ENCODE measurements at places on chromosomes 16 and 17. TPM values are rescaled to one million over a fixed set of nuclear protein-coding genes. Genes with fewer than 3 reads are reported as not detected.

DNA sequence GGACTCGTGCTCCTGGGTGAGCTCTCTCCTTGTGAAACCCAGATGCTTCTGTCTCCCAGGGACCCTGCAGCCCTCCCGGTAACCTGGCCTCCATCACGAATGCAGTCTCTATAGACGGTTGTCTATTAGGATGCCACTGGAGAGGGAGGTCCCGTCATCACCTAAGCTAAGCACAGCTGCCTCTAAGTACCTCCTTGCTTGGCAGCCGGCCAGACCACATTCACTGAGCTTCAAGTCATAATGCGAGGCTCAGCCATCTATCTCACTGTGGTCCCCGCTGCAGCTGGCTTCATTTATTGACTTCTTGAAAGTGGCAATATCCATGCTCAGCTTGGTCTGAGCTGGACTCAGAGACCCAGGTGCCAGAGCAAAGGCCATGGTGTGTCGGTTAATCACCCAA is 74.5 kb upstream of the HSBP1 start:
- H3K4me3 ChIP-seq = no peak overlapping the region
- H3K27ac ChIP-seq = no peak overlapping the region
- H3K36me3 ChIP-seq = no peaks in the 10 kb centered on the region
- no peaks in the 10 kb centered on the region for H3K4me1 ChIP-seq

GRCh38 chr17:74210191-74211140 is 2.9 kb upstream of the TTYH2 start:
- H3K4me3 ChIP-seq = no peak overlapping the region
- H3K4me1 ChIP-seq = peaks cover 57% of the 10 kb centered on the region
- H3K36me3 ChIP-seq = no peaks in the 10 kb centered on the region
- H3K27me3 ChIP-seq = no peaks in the 10 kb centered on the region
- peak overlapping the region; percentile 88 for H3K27ac ChIP-seq

GRCh38 chr16:22726868-22727267 is 87.1 kb upstream of the HS3ST2 start:
- H3K27me3 ChIP-seq = no peaks in the 10 kb centered on the region
- H3K27ac ChIP-seq = no peak overlapping the region
- no peak for DNase-seq
- peaks cover 7% of the 10 kb centered on the region for H3K4me1 ChIP-seq
- H3K36me3 ChIP-seq = no peaks in the 10 kb centered on the region

- H3K27me3 ChIP-seq = no peaks in the 10 kb centered on the region
- H3K4me1 ChIP-seq = peaks cover 19% of the 10 kb centered on the region
- no peaks in the 10 kb centered on the region for H3K36me3 ChIP-seq
- no peak overlapping the region for H3K27ac ChIP-seq
Observed at GRCh38 chr16:88917146-88917914, 50.9 kb upstream of the PABPN1L start.

- no peak for DNase-seq
- no peaks in the 10 kb centered on the region for H3K4me1 ChIP-seq
- H3K27me3 ChIP-seq = no peaks in the 10 kb centered on the region
- no peak overlapping the region for H3K27ac ChIP-seq
- H3K4me3 ChIP-seq = no peak overlapping the region
Observed at GRCh38 chr16:57260294-57260929, 15.4 kb downstream of the ARL2BP start.

DNA sequence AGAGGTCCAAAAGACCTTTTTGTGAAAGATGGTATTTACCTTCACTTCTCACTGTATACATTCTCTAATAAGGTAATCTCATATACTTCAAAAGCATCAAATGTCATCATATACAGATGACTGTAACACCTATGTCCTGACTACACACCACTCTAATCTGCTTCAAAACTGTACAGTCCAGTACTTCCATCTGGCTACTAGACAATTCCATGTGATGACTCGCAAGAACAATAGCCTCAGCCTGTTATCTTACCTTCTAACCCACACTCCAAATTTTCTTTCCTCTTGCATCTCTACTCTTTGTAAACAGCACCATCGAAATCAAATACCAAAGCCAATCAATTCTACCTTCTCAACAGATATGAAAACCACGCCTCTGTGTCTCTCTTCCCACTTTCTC is 24.1 kb downstream of the MYO1D start:
- no peak for DNase-seq
- no peaks in the 10 kb centered on the region for H3K27me3 ChIP-seq
- H3K36me3 ChIP-seq = no peaks in the 10 kb centered on the region
- no peak overlapping the region for H3K27ac ChIP-seq

GRCh38 chr17:72046643-72047612 is 73.9 kb upstream of the SOX9 start:
- DNase-seq = no peak
- no peak overlapping the region for H3K27ac ChIP-seq
- no peaks in the 10 kb centered on the region for H3K4me1 ChIP-seq
- no peaks in the 10 kb centered on the region for H3K27me3 ChIP-seq
- no peaks in the 10 kb centered on the region for H3K36me3 ChIP-seq

- peaks cover 12% of the 10 kb centered on the region for H3K27me3 ChIP-seq
- no peak for DNase-seq
- H3K4me1 ChIP-seq = no peaks in the 10 kb centered on the region
- no peak overlapping the region for H3K27ac ChIP-seq
- no peaks in the 10 kb centered on the region for H3K36me3 ChIP-seq
Observed at GRCh38 chr17:34201767-34202166, 53.3 kb upstream of the CCL2 start.

DNA sequence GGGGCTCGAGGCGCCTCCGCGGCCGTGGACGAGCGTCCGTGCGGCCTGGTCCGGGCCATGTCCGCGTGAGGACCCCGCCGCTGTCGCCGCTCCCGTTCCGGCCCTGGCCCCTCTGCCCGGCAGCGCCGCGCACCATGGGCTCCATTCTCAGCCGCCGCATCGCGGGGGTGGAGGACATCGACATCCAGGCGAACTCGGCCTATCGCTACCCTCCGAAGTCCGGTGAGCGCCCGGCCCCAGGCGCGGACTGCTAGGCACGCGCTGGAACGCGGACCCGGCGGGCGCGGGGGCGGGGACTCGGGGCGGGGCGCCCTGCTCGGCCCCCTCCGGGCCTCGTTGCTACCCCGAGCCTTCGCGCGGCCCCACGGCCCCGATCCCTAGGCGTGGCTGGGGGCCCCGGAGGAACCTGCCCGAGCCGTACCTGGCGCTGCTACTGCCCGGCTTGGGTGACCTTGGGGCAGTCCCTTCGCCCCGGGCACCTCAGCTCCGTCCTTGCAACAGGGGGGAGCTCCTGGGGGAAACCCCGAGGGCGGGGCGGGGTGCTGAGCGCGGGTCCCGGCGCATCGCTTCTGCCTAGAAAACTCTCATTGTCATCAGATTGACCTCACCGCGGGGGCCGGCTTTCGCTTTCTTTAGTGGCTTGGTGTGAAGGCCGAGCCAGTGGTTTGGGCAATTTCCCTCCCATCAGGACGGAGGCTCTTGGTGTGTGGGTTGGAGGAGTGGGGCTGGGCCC is 367 bp downstream of the MGRN1 start:
- H3K27me3 ChIP-seq = no peaks in the 10 kb centered on the region
- peaks cover 8% of the 10 kb centered on the region for H3K4me1 ChIP-seq
- DNase-seq = peak; percentile 83
- H3K4me3 ChIP-seq = peak overlapping the region; percentile 66

- peak; percentile 56 for DNase-seq
- no peak overlapping the region for H3K4me3 ChIP-seq
- H3K27me3 ChIP-seq = no peaks in the 10 kb centered on the region
- no peak overlapping the region for H3K27ac ChIP-seq
- H3K4me1 ChIP-seq = peaks cover 8% of the 10 kb centered on the region
Observed at GRCh38 chr16:14475370-14476139, 154.5 kb downstream of the PARN start.

DNA sequence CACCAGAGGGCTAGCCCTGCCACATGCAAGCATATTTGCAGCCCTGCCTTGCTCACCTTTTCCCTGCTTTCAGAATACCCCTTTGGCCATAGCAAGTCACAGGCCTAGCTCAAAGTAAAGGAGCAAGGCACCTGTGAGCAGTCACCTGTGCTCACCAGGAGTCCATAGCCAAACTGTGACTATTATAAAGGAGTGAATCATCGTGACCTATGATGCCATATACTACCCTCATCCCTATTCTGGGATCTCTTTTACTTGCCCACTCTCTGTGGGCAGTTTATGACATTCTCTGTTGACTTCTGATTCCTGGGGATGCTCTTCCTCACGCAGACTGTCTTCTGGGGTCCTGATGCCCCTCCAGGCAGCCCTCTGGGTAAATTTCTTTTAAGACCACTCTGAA is 200.5 kb upstream of the NLRP1 start:
- no peaks in the 10 kb centered on the region for H3K36me3 ChIP-seq
- DNase-seq = no peak
- H3K27me3 ChIP-seq = no peaks in the 10 kb centered on the region
- no peaks in the 10 kb centered on the region for H3K4me1 ChIP-seq

GRCh38 chr17:62656446-62656845 is 29.0 kb downstream of the MRC2 start:
- no peaks in the 10 kb centered on the region for H3K36me3 ChIP-seq
- H3K4me3 ChIP-seq = no peak overlapping the region
- no peak for DNase-seq
- no peaks in the 10 kb centered on the region for H3K27me3 ChIP-seq

DNA sequence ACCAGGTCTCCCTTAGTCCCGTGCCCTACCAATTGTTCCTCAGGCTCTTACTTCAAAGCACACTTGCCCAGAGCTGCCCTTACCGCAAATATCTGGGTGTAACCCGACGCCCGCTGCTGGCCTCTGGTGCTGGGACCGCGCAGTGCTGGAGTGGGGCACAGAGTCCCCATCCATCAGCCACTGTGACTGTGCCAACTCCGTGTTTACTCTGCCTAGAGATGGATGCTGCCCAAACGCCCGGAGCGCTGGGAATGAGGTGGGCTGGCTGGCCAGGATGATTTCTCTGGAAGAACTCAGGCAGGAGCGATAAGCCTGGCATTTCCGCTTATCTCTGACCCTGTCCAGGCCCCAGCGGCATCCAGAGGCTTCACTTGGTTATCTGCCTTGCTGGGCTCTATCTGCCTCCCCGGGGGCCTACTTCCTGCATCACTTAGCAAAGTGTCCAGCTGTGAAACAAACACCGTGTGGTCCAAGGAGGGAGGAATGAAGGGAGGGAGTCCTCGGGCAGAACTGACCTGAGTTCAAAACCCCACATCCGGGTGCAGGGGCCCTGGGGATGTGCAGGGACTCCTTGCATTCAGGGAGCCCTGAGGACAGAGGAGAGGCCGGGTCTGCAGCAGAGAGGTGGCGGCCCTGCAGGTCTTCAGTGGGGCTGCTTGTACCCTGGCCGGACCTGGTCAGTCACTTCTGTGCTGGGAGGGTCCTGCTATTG is 9.4 kb upstream of the MYLK3 start:
- H3K36me3 ChIP-seq = no peaks in the 10 kb centered on the region
- DNase-seq = no peak
- H3K27ac ChIP-seq = no peak overlapping the region
- no peaks in the 10 kb centered on the region for H3K4me1 ChIP-seq
- H3K27me3 ChIP-seq = no peaks in the 10 kb centered on the region
- H3K4me3 ChIP-seq = no peak overlapping the region

- no peak overlapping the region for H3K27ac ChIP-seq
- no peaks in the 10 kb centered on the region for H3K4me1 ChIP-seq
- no peak for DNase-seq
- H3K4me3 ChIP-seq = no peak overlapping the region
- H3K36me3 ChIP-seq = no peaks in the 10 kb centered on the region
- H3K27me3 ChIP-seq = no peaks in the 10 kb centered on the region
Observed at GRCh38 chr16:25270577-25270976, 12.9 kb upstream of the ZKSCAN2 start.

- no peak for DNase-seq
- no peak overlapping the region for H3K27ac ChIP-seq
- no peaks in the 10 kb centered on the region for H3K27me3 ChIP-seq
- H3K4me3 ChIP-seq = no peak overlapping the region
Observed at GRCh38 chr16:50812876-50813466, 71.1 kb downstream of the CYLD start.

- H3K27me3 ChIP-seq = peaks cover 27% of the 10 kb centered on the region
- no peaks in the 10 kb centered on the region for H3K36me3 ChIP-seq
- no peak for DNase-seq
Observed at GRCh38 chr16:89038221-89038721, 55.4 kb upstream of the ACSF3 start.

DNA sequence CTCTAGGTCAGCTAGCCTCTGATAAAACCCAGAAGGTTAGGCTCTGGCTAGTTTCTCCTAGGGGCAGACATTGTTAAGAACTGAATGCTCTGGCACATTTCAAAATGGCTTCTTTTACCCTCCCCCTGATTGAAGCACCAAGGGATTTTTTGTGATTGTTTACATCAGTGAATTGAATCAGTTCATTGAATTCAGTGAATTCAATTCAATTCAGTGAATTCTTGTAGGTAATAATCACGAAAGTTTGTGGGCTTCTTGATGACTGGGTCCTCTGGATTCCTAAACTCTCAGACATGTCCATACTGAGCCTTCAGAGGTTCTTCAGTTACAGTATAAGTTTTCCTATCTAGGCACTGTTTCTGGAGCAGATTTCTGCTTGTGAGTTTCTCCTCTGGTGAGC is 135.2 kb upstream of the ELAC2 start:
- no peak for DNase-seq
- no peak overlapping the region for H3K27ac ChIP-seq
- H3K36me3 ChIP-seq = no peaks in the 10 kb centered on the region
- no peaks in the 10 kb centered on the region for H3K4me1 ChIP-seq
- H3K27me3 ChIP-seq = no peaks in the 10 kb centered on the region

DNA sequence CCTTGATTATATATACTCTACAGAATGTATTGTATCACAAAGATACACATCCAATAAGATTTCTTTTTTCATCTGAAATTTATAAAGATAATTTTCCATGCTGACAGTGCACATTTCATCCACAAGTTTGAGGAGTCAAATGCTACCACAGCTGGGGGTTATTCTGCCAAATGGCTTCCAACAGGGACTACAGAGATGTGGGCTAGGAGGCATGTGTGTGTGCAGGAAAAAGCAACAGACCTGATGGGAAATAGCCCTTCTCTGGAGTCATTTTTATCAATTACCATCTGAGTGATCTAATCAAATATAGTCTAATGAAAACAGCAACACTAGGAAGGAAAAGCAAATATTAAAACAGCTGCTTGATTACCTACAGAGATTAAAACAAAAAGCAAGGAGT is 290.5 kb downstream of the CEP112 start:
- no peaks in the 10 kb centered on the region for H3K36me3 ChIP-seq
- no peak overlapping the region for H3K4me3 ChIP-seq
- H3K4me1 ChIP-seq = peaks cover 5% of the 10 kb centered on the region

DNA sequence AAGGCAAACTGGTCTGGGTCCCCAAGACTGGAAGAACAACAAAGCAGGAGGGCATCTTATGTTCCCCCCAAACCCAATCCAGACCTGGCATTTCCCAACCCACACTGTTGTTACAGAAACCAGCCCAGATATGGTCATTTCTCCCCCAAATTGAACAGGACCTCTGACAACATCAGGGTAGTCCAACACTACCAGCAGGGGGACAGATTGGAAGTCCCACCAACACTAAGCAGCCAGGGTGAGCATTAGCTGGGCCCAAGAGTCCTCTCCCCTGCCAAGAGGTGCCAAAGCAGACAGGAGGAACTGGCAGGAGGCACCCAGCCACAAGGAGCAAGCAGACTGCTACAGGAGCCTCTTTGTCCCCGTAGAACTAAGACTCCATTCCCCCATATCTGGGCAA is 29.3 kb upstream of the CNEP1R1 start:
- H3K27me3 ChIP-seq = no peaks in the 10 kb centered on the region
- H3K36me3 ChIP-seq = no peaks in the 10 kb centered on the region
- H3K27ac ChIP-seq = no peak overlapping the region
- no peaks in the 10 kb centered on the region for H3K4me1 ChIP-seq
- H3K4me3 ChIP-seq = no peak overlapping the region

Gene DOC2B
- 7.2 TPM for total RNA-seq

Gene ARRB2
- 49.8 TPM for total RNA-seq

Gene RBFOX1
- total RNA-seq = not detected

Gene TMEM132E
- 0.24 TPM for total RNA-seq

Gene WNT9B
- total RNA-seq = not detected

Gene TP53TG3F
- not detected for total RNA-seq

Gene KRTAP1-5
- total RNA-seq = not detected

Gene ARHGAP44
- 3.9 TPM for total RNA-seq

Gene KRT24
- total RNA-seq = not detected

Gene GPRC5C
- total RNA-seq = 25.9 TPM
